Fibroblast of skin of scalp (primary cell): ENCODE measurements at places on chromosomes 6 and 20.

DNA sequence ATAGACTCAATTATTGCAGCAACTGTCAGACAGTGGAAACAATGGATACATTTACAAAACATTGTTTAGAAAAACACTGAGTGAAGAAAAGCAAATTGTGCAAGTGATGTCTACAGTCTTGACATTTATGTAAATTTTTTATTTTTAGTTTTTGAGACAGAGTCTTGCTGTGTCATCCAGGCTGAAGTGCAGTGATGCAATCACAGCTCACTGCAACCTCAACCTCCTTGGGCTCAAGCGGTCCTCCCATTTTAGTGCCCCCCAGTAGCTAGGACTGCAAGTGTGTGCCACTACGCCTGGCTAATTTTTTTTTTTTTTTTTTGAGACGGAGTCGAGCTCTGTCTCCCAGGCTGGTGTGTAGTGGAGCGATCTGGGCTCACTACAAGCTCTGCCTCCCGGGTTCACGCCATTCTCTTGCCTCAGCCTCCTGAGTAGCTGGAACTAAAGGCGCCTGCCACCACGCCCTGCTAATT lies 9.7 kb downstream of the CNBD2 start:
- peak; percentile 15 for DNase-seq

GRCh38 chr20:64226686-64227580 lies 28.6 kb upstream of the PCMTD2 start:
- no peak for DNase-seq

DNA sequence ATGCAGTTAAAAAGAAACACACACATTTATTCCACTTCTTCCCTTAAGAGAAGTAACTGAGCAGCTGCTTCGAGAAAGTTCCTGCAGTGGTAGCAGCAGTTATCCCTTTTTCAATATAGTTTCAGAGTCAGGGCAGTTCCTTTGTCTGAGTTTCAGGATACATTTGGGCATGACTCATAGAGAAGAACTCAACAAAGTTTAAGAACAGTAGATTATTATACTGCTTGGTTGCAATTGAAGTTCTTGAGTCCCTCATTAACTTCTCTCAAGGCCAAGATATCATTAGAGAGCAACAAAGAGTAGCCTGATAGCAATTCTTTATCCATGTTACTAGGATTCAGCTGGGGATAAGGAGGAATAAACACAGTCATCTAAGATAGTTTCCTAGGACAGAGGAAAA lies 54.4 kb downstream of the TPD52L1 start:
- no peak for DNase-seq

DNA sequence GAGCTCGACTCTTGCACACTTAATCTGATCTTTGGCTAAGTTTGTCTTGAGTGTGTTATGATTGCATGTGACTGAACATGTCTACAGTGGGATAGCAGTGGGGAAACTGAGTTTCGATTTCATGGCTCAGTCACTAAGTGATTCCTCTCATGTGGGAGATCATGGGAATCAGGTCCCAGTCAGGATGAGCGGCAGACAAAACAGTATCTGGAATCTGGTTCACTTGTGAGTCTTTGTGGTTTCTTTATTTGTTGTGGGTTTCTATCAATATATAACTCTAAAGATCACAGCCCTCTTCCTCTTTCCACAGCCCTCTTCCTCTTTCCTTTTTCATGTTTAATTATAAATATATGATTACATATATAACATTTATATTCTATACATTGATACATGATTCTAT lies 4.0 kb downstream of the RPP21 start:
- DNase-seq, result no peak

GRCh38 chr6:138372711-138373463 lies 4.8 kb upstream of the SMIM28 start:
- DNase-seq, result no peak

GRCh38 chr6:37928217-37928616 lies 108.7 kb downstream of the ZFAND3 start:
- DNase-seq, result peak; percentile 14

GRCh38 chr6:84685983-84686584 lies 78.3 kb downstream of the TBX18 start:
- no peak for DNase-seq

DNA sequence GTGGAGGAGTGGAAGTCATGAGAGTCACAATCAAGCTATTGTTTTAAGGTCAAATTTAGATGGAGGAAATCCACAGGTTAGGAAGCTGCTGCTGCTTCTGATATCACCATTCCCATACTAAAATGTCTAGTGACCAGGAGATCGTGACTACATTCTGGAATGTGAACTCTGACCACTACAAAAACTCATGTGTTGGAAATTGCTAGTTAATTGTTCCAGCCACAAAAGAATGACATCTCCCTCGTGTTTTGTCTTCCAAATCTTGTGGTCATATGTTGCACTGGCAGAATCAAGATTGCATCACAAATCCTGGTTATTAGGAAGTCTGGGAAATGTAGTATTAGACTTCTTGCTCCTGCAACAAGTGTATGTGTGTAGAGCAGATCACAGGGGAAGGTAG lies 441.9 kb downstream of the CD109 start:
- peak; percentile 87 for DNase-seq

- DNase-seq, result peak; percentile 89
Observed at GRCh38 chr6:52995913-52996645, 995 bp upstream of the GSTA4 start.

GRCh38 chr6:126919947-126920346 lies 198.5 kb upstream of the RSPO3 start:
- peak; percentile 92 for DNase-seq

DNA sequence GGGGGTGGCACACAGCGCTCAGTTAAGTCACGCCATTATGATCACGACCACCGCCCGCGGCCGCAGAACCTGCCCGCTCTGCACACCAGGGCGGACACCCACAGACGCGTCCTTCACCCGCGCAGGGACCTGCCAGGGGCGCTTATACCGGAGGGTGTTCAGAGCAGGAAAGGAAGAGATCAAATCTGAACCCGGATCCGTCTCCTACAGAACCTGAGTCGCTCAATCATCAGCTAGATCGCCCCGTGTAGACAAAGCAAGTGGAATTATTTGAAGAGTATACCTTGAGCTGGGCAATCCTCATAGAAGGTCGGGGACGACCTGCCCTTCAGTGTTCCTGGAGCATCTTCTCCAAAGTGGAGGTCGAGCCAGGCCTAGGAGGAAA lies 14.4 kb upstream of the ZNF217 start:
- DNase-seq, result no peak

GRCh38 chr20:36305602-36306551 lies at the start of gene DLGAP4:
Gene DLGAP4 (plus strand): TSS chr20:36306339. CDS start chr20:36431718, 125,379 bp downstream.
- no peak for DNase-seq

GRCh38 chr6:107304421-107305025 lies 154.8 kb downstream of the PDSS2 start:
- peak; percentile 15 for DNase-seq
